ENCODE measurements at places on chromosomes 13 and 19.
A peak's percentile ranks its signal among the peaks of the same experiment; 100 is the strongest.

DNA sequence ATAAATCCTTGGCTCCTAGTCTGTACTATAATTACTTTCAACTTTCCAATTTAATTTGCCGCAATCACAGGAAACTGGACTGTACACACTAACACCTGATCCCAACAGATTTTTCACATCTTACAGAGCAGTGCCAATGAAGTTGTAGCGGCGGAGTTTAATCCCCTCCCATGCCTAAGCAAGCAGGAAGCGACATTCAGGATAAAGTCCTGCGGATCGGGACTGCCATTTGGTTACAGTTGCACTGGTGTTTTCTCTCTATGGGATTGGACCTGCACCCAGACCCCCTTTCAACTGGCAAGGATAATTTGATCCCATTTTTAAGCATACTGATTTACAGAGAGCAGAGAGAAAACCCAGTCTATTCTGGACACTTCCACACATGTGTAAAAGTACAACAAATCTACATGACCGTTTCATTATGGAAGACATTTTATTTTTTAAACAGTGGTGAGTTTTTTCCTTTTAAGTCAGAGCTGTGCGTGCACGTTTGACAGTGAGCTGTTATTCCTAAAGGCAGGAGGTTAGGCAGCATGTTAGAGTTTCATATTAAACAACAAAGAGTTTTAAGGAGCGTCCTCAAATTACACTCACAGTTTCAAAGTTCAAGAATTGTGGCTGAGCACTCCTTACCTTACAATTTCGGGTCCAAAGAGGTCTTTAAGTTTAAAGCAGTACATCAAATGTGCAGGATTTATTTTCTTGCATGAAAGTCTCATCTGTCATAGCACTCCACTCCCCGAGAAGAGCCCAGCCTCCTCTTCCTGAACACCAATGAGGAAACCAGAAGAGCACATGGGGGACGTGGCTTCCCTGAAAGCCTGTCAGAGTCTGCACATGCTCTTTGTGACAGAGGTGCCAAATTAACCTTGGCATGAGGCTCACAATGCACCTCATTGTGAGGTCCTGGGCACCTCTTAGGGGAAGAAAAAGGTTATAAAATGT is 141.6 kb upstream of the RFC3 start:
- DNase-seq = peak; percentile 66

GRCh38 chr19:6238643-6239281 is 41.0 kb downstream of the MLLT1 start:
- DNase-seq = peak; percentile 80

DNA sequence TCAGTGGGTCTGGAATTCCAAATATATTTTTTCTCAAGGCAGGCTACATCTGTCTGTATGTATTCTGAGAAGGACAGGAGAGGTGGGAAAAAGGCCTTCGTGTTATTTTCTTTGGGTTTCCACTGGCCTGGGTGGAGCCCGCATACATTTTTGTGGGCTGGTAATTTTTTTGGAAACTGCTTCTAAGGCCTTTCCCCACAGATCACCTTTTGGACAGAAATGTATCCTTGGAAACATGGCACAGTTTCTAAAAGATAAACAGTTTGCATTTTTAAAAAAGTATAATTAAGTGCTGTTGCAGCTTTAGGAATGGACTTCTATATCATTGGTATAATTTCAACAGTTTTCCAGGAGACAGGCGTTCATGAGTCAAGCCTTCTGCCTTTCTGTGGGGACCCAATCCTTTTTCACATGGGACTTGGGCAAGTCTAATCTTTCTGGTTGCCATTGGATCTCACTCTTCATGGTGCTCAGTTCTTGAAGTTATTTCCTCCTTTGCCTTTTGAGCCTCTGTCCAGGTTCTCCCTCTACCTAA is 8.9 kb downstream of the RFX2 start:
- DNase-seq = no peak

GRCh38 chr13:21060338-21061028 is 903 bp downstream of the LATS2 start:
- DNase-seq = peak; percentile 75

- DNase-seq = no peak
Observed at GRCh38 chr13:46032341-46032740, 20.2 kb downstream of the ZC3H13 start.

DNA sequence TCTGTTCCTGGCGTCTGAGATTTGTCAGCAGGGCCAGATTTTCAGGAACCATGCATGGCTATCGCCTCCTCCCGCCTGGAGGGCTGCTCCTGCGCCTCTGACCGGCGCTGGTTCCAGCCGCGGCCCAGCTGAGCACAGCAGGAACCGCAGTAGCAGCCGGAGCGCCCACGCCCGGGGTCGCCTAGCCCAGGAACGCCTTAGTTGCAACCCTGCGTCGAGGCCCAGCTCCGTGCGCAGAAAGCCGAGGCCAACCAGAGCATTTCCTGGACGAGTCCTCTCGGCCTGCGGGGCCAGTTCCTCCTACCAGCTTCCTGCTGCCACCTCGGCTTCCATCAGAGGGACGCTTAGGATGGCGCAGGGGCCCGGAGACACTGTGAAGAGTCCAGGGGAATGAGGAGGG is 74.9 kb downstream of the ZNF492 start:
- DNase-seq = no peak

DNA sequence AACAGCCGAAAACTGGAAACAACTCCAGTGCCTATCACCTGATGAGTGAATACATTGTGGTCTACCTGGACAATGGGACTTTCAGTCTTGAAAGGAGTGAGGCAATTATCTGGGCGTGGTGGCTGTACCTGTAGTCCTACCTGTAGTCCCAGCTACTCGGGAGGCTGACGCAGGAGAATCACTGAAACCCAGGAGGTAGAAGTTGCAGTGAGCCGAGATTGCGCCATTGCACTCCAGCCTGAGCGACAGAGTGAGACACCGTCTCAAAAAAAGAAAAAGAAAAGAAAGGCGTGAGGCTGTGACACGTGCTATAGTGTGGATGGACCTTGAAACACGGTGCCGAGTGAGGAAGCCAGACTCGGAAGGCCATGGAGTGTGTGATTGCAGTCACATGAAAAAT is 4.1 kb upstream of the NTN5 start:
- DNase-seq = no peak

DNA sequence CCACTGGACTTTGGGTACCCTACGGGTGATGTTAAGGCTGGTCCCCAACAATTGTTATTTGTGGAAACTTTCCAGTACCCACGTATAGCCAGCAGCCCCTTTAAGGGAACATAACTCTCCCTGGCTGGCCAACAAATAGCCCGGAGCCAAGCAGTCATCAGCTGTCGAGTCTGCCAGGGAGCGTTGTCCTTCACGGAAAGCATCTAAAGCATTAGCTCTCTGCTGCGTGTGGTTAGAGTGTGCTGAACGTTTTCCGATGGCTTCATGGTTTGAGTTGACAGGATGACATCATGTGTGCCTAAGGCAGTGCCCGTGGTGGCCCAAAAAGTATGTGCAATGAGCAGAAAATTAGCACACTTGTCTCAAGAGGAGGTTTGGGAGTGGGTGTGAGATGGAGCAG is 3.3 kb upstream of the ZNF556 start:
- no peak for DNase-seq

DNA sequence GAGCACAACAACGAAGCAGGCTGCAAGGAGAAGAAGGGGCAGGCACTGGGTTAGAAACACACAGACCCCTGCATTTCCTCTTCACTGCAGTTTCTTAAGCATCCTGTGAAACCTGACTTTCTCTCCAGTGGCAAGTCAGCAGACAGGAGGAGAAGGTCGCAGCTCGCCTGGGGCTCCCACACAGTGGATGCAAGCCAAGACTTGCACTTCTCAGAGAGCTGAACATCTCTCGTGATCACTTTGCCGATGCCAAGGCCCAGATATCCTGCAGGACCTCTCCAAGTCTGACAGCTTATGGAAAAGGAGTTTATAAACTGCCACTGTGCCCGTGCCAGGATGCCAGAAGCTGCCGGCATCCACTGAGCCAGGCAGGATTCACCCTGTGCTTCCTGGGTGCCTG is 18.4 kb downstream of the TMEM272 start:
- no peak for DNase-seq

GRCh38 chr19:45753548-45753947 is 15.5 kb downstream of the SIX5 start:
- DNase-seq = no peak

DNA sequence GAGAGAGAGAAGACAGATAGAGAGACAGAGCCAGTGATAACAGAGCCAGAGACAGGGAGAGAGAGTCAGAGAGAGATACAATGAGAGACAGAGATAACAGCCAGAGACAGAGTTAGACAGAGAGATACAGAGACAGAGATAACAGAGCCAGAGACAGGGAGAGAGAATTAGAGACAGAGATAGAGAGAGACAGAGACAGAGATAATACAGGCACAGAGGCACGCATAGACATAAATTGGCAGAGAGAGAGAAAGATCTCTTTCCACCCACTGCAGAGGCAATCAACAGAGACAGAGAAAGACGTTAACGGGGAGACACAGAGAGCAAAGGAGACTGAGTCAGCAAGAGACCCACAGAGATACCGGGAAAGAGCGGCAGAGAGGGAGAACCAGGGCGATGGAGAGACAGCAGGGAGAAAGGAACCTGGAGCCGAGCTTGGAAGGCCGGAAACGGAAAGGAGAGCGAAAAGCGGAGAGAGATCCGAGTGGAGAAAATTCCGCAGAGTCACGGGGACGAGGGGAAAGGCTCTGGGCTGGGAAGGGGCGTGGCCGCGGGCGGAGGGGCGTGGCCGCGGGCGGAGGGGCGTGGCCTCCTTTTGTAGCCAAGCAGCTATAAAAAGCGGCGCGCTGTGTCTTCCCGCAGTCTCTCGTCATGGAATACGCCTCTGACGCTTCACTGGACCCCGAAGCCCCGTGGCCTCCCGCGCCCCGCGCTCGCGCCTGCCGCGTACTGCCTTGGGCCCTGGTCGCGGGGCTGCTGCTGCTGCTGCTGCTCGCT is at the start of gene TNFSF9:
Gene TNFSF9, plus strand, starts transcription at position 641 of the 777 bp plus-strand sequence. Its CDS starts 11 bp downstream, at position 652.
- peak; percentile 95 for DNase-seq

GRCh38 chr13:87919956-87920355 is 248.8 kb downstream of the SLITRK5 start:
- DNase-seq = no peak

- no peak for DNase-seq
Observed at GRCh38 chr19:5356428-5356827, 15.8 kb upstream of the PTPRS start.

- no peak for DNase-seq
Observed at GRCh38 chr13:33459702-33460101, 174.1 kb upstream of the STARD13 start.

DNA sequence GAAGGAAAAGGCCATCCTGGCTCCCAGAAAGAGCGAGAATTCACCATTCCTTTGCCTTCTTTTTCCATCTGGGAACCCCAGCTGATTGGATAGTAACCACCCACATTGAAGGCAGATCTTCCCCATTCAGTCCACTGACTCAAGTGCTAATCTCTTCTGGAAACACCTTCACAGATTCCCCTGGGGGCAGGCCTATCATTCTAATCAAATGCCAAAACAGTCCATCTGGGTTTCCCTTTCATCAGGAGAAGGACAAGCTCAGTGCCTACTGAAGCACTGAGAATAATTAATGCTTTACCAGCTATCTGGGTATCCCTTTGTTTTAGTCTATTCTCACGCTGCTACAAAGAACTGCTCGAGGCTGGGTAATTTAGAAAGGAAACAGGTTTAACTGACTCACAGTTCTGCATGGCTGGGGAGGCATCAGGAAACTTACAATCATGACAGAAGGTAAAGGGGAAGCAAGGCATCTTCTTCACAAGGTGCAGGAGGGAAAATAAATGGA is 293.2 kb downstream of the ENOX1 start:
- DNase-seq = no peak

DNA sequence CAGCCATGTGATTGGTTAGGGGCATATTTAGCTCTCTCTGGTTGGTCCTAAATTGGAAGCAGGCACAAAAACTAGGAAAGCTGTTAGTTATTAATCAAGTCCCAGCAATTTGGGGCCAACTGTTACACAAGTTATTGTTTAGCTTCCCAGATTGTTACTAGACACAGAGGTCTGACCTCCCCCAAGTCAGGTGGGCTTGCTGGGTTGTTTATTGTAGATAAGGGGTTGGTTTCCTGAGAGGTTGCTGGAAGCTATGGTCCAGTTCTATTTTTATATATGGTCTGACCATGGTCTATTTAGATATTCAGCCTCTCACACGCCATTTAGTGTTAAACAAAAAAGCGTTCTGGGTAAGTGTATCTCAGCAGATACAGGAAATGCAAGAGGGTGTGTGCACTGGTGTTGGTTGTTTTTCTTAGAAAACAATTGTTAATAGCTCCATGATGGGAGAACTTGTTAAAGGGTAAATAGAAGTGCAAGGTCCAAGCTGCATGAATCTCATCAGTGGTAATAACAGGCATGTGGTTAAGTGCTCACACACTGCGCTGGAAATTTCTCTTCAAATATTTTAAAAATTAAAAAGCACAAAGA is 150.0 kb downstream of the RAP2A start:
- DNase-seq = no peak

GRCh38 chr13:82571653-82572052 is 1310.6 kb downstream of the SLITRK1 start:
- DNase-seq = no peak

DNA sequence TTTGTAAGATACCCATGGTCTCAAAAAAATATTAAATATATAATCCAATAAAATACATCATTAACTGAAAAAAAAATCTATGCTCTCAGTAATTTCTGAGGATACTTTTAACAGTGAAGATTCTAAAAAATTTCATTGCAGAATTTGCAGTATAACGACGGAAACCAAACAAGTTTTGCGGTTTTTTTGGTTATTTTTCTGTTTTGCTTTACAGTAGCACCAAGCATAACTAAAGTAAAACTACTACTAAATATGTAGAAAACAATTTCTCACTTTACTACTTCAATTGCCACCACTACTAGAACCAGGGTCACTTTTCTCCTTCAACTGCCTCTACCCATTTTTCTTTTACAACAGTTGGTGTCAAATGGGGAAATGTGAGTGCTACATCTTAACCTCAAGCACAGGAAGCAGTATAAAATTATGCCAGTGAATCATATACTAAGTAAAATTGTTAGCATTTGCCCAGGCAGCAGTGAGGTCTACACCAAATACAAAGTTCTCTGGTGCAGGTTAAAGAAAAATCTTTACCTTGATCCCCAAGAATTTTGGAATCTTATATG is 24.1 kb downstream of the MICU2 start:
- no peak for DNase-seq

- no peak for DNase-seq
Observed at GRCh38 chr13:101846249-101846648, 393.8 kb downstream of the ITGBL1 start.

DNA sequence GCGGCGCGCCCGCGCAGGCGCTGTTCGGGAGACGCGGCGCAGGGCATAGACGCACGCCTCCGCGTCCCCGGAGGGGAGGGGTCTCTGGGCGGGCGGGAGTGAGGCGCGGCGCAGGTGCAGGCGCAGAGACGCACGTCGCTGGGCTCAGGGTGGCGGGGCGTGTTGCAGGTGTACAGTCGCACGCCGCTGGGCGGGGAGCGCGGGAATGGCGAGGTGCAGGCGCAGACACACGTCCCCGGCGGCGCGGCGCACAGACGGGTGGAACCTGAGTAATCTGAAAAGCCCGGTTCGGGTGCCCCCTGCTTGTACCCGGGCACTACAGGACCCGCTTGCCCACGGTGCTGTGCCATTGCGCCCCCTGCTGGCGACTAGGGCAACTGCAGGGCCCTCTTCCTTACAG is 44.7 kb downstream of the PLPP2 start:
- DNase-seq = no peak

Data from sciatic nerve (tissue), 2 donors.